Sigmoid colon (tissue), 7 donors: ENCODE measurements at places on chromosomes 1 and 21.
A peak's percentile ranks its signal among the peaks of the same experiment; 100 is the strongest.

GRCh38 chr1:111903871-111904449 is 85.5 kb downstream of the KCND3 start:
- DNase-seq, result no peak

- no peak for DNase-seq
Observed at GRCh38 chr1:63818567-63819325, 44.9 kb downstream of the ROR1 start.

DNA sequence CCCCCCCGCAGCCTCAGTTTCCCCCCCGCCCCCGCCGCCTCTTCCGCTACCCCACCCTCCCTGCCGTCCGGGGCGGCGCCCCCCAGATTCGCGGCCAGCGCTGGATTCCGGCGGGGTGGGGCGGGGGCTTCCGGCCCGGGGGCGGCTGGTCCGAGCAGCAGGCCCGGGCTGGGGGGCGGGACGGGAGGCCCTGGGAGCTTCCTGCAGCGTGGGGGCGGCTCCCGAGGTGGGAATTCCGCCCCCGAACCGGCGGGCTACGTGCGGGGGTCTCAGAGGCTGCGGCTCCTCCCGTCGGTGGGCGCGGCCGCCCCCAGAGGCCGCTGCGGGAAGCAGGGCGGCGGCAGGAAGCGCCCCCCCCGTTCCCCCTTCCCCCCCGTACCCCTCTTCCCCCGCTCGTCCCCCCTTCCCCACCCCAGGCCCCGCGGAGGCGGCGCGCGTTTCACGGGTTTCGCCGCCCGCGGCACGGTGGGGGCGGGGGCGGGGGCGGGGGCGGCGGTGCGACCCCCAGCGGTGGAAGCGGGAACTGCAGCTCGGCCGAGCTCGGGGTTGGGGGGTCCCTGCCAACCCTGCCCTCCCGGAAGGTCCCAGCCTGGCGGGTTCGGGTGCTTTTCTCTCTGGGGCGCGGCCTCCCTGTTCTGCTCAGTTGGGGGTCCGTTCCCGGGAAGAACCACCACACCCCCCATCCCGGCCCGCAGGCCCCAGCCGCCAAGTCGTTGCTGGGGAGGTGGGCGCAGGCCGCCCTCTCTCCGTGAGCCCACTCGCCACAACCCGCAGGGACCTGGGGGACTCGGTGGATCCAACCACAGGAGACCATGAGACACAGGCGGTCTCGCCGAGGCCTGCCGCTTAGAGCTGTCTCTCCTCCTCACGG is 76.3 kb downstream of the MORN1 start:
- DNase-seq, result peak; percentile 88

DNA sequence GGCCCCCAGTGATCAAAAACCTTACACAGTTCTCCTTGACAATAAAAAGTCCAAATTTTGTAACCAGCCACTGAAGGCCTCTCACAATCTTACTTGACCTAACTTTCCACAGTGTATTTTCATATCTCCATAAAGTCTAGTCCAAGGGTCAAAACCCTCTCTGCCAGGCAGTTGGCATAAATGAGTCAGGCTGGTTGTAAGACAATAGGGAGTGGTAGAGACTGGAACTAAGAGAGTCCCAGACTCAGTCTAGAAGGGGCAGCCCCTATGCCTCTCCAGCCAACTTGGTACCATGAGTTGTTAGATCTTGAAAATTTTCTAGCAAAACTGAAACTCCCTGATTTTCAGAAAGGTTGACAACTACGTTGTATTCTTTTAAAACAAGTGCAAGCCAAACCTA is 21.0 kb downstream of the KIF21B start:
- no peak for DNase-seq

DNA sequence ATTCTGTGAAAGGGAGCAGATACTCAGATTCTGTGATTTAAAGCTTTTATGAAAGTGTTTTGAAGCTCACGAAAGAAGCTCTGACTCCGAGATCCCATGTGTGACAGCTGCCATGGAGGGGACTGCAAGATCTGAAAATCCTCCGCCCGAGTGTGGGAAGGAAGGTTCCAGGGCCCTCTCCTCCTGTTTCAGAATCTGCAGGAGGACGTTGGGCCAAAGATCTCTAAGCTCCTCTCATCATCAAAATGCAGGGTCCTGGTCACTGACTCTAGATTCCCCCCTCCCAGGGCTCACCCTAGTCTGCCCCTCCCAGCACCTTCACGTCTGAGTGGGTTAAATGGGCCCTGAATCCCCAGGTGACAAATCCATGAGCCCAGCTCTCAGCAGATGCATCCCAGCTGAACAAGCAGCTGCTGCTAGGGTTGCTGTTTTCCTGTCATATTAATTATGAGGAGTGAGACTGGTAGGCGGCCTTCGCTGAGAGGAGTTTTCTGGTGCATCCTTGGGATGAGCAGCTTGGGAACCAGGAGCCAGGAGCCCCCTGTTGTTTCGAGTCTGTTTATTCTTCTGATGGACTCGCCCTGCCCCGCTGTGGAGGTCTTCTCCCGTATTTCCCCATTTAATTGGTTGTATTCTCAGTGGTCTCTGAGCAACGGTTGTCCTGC is 402.0 kb downstream of the MATN1 start:
- DNase-seq, result no peak

- DNase-seq, result no peak
Observed at GRCh38 chr1:109252167-109252892, 3.0 kb downstream of the CELSR2 start.

GRCh38 chr1:205369701-205370123 is 13.0 kb upstream of the KLHDC8A start:
- no peak for DNase-seq

DNA sequence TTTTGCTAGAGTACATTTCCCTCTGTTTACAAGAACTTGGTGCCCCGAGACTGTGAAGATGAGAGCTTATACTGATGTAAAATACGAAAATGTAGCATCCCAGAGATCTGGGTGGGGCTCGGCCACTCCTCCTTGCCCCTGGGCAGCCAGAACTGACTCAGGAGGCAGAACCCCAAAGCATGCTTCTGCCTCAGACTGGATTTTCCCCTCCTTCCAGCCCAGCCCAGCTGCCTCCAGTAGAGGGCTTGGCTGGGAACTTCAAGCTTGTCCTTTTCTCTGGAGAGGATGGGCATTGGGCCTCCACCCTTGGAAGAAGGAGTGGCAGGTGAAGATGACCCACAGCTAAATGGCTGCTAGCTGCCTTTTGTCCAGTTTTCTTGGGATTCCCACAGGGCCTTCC is 24.3 kb upstream of the BTG2 start:
- DNase-seq, result peak; percentile 65

DNA sequence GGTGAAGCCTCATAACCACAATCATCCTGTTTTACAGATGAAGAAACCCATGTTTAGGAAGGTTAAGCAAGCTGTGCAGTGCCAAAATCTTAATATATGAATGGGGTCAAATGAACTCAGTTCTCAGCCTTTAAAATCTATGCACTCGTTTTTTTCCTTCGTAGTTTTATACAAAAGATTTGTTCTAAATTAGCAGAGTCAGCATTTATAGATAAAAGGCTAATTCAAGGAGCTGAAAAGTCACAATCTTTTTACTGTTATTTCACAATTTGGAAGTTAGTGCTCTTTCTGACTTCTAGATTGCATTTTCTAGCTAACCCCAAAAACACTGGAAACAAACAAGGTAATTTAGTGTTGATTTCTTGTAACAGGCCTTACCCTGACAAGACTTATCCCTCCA is 766.9 kb upstream of the ADGRL4 start:
- no peak for DNase-seq

- DNase-seq, result peak; percentile 22
Observed at GRCh38 chr1:2789164-2789985, 12.1 kb downstream of the TTC34 start.

DNA sequence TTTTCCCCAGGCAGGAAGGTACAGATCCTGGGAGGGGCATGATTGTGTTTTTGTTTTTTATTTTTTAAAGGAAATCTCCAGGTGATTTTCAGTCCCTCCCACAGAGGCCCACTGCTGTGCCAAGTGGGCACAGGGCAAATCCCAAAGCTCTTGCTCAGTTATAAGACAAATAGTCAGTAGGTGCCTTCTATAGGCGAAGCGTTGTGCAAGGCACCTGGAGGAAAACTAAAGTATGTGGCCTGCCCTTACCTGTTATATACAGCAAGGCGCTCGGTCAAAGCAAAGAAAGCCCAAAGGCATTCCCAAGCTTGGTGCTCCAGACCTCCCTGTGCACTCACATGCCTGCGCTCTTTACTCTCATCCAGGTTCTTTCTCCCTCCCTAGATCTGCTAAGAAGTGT is 81.0 kb downstream of the KCNJ15 start:
- DNase-seq, result no peak

GRCh38 chr1:10065344-10065685 is 32.6 kb downstream of the UBE4B start:
- no peak for DNase-seq

- no peak for DNase-seq
Observed at GRCh38 chr1:94636100-94636499, 94.5 kb upstream of the F3 start.

- DNase-seq, result no peak
Observed at GRCh38 chr1:88998716-88999115, 6.3 kb upstream of the KYAT3 start.

- no peak for DNase-seq
Observed at GRCh38 chr1:59360170-59360569, 63.3 kb downstream of the FGGY start.

DNA sequence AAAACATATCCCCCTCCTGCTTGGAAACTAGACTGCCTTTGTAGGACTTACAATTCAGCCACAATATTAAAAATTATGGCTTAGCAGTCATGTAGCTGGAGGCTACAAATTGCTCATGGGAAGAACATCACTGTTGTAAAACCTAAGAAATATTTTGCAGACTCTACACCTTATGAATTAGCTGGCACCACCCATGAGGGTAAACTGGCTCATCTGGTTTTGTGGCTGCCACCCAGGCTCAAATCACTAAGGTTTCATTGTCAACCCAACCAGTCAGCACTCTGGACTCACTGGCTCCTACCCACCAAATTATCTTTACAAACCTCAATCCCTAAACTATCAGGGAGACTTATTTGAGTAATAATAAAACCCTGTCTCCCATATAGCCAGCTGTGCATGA is 100.7 kb upstream of the OLFM3 start:
- DNase-seq, result no peak

DNA sequence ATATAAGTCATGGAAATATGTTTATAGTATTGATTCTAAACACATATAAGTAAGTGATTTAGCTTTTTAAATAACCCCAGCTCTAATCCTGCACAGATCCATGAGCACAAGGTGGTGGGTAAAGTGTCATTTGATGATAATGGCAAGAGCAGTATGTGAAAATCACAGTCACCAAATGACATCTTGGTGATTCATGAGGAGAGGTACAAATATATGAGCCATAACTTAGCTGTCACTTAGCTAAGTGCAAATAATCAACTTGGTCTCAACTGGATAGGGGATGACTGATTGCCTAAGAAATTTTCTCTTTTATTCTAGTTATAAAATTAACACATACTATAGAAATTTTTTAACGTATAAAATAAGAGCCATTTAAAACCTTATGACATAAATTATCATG is 198.1 kb downstream of the ZZZ3 start:
- DNase-seq, result no peak

GRCh38 chr1:163820226-163820625 is 498.5 kb downstream of the NUF2 start:
- no peak for DNase-seq

DNA sequence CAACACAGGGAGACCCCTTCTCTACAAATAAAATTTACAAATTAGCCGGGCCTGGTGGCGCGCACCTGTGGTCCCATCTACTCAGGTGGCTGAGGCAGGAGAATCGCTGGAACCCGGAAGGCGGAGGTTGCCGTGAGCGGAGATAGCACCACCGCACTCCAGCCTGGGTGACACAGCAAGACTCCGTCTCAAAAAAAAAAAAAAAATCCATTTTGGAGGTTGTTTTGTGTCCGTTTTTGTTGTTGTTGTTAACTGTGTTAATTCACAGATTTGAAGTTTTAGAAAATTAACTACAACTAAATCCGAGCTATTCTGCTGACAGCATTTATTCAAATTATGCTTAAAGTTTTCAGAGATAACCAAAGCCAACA is 618 bp downstream of the CLCC1 start:
- DNase-seq, result peak; percentile 70

- peak; percentile 95 for DNase-seq
Observed at GRCh38 chr1:8373581-8374241, 55.8 kb downstream of the SLC45A1 start.

- DNase-seq, result no peak
Observed at GRCh38 chr1:203268901-203269653, 36.2 kb upstream of the BTG2 start.

DNA sequence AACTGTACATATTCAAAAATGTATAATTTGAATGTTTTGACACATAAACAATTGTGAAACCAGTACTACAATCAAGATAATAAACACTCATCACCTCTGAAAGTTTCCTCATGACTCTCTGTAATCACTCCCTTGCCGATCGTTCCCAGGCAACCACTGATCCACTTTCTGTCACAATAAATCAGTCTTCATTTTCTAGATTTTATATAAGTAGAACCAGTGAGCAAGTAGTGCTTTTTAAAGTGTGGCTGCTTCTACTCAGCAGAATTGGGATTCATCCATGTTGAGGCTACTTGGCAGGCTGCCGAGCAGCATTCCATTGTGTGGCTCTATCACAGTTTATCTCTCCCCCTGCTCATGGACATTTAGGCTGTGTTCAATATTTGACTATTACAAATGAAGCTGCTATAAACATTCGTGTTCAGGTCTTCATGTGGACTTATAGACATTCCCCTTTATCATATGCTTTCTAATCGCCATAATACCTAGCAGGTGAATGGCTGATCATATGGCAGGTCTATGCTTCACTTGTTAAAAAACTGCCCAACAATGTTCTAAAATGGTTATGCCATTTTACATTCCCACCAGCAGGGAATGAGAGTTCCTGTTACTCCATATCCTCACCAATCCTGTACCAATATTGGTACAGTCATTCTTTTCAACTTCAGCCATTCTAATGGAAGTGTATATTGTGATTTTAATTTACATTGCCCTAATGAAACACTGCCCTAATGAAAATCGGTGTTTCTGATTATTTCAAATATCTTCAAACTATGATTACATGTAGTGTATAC is 20.5 kb downstream of the TEX38 start:
- DNase-seq, result no peak
